ENCODE measurements at places on chromosomes 2 and 18.

- DNase-seq = no peak
These were observed 66.6 kb downstream of the EFEMP1 start for GRCh38 chr2:55856936-55857335.

DNA sequence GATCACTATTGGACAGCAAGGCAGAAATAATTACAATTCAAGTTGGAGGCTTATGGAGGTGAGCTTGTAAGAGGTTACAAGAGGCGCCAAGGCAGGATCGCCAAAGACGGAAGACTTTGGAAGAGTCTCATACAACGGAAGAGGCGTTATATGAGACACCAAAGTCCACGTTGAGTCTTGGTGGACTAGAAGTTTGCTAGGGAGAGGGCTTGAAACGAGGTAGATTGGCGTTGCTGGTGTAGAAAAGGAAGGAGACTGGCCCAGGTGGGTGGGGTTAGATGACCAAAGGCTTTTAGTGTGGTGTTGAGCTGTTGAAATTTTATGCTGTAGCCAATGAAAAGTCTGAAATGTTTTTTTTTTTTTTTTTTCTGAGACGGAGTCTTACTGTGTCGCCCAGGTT, 1.4 kb downstream of the MSH2 start:
- no peak for DNase-seq

DNA sequence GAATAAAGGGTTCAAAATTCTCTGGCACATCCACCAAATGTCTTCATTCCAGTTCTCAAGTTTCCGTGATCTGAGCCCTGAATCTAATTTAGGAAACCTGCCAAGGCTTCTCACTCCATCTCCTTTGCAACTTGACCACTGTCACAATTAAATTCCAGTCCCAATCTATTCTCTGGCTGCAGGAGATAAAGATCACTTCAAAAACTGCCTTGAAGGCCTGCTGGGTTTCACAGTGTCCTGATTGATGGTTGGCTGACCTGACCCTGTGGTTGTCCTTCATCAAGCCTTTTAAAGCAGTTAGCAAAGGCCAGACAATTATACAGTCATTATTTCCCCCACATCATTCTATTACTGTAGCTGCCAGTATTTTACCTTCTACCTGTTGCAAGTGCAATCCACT, 60.3 kb upstream of the DNAJC10 start:
- no peak for DNase-seq

DNA sequence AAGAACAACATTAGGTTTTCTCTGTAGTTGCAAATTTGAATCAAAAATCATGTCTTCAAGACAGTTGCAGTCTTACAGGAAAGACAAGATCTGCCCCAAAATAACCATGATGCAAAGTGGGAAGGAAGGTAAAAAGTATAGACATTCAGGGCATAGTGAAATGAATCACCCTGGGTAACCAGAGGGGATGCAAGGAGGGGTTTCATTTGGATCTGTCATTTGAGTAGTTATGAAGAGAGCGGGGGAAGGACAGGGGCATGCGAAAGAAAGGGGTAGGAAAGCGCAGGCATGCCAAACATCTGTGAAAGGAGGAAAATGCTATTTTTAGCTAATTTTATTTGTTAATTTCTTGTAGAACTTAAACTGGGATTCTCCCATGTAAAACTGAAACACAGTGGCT, 219.1 kb upstream of the BOD1L2 start:
- no peak for DNase-seq

DNA sequence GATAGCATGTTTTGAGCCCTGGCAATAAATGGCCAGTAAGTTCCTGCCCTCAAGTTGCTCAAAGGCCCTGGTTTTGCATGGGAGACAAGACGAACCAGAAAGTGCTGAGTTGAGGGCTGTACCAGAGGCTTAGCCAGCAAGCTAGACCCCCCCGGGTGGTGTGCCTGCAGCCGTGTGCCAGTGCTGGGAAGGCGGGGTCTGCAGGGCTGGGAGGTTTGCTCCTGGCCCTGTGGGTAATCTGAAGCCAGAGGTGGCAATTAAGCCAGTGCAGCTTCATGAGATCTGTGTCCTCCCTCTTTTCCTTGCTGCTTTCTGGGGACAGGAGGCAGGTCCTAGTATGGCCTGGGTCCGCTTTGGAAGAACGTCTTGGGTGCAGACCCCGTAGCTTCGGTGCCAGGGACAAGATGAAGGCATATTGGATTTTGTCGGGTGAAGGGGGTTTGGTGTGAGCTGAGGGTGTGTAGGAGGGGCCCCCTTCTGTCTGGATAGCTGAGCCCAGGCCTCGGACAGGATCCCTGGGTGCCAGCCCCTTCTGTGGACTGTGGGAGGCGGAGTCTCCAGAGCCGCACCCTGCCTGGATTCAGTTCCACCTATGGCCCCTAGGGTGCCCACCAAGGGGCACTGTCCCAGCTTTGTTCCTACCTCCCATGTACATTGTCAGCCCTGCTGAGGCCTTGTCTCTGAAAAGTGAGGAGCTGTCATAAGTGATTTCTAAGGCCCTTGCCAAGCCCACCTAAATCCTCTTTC, 15.6 kb downstream of the ATOH8 start:
- DNase-seq = no peak

- DNase-seq = no peak
These were observed 3.6 kb downstream of the BCL11A start for GRCh38 chr2:60549928-60550177.
